ENCODE measurements at places on chromosomes 7 and 10.

- DNase-seq = no peak
Observed at GRCh38 chr7:41921453-41921981, 218.6 kb upstream of the INHBA start.

DNA sequence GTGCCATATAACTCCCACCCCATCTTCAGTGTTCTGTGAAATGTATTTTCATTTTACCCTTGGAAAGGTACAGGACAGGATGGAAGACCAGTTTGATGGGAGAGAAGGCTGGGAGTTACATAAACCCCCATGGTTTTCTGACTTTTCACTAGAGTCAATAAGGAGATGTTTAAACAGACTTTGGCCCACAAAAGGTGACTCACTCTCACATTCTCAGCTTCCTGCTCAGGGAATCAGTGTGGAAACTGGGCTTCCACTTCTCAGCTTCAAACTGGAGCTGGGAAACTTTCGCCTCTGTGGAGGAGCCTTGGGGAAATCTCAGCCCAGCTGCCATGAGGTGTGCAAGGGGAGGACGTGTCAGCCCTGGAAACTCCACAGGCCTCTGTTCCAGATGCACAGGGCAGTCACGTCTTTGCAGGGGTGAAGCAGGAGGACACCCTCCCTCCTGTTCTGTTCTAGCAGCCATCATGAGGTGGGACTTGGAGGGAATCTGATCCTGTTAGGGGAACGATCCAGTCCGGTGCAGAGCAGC is 560.5 kb upstream of the GALNT17 start:
- no peak for DNase-seq

- no peak for DNase-seq
Observed at GRCh38 chr7:47571331-47572093, 10.4 kb downstream of the TNS3 start.

DNA sequence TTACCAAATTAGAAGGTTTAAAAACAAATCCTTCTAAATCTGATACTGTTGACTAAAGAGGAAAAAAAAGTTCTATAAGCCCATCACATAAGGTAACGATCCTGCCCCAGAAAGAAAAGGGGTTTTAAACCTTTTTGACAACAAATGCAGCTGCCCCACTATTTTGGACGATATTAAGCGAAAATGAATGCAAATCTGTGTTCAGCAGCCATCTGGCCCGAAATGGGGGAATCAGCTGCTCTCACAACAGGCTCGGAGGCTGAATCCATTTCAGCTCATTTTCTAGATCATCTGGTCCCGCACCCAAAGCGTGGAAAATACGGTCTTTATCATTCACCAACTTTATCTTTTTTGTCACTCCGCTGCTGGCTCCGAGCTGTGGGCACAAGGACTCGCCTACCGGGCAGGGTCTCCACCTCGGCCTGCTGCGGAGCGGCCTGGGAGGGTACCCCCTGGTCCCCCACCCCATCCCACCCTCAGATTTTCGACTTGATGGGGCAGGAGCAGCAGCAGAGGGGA is 2.4 kb upstream of the EBF3 start:
- no peak for DNase-seq

GRCh38 chr10:54485971-54486370 is 315.1 kb downstream of the PCDH15 start:
- DNase-seq = no peak

DNA sequence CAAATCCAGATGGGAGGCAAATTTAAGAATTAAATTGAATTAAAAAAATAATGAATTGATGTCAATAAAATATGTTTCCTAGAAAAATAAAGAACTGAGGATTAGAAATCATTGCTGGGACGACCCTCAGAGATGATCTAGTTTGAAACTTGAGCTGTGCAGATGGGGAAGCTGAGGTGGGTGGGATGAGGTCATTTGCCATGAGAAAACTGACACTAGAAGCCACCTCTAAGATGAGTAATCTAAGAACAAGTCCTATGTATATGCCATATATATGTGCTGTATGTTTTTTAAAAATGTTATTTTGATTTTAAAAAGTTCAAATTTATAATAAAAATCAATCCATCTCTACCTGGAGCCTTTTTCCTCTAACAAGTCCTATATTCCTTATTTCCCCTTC is 135.7 kb downstream of the RSU1 start:
- no peak for DNase-seq

GRCh38 chr10:74898201-74898976 is 72.0 kb downstream of the KAT6B start:
- peak; percentile 28 for DNase-seq

DNA sequence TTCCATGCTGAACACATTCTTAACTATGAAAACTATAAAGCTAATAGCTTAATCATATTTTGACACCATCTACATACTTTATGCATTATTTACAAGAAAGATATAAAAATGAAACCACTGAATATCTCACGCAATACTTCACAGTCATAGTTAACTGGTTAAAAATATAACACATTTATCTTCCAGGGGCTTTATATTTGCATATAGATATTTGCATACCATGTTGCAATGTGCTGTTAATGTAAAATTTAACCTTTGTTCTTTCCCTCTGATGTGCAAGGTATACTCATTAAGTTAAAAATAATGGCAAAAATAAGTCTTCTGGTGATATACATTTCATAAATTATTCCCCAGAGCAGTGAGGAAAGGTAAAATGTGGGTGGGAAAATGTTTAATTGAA is 76.9 kb upstream of the MGMT start:
- DNase-seq = no peak

- no peak for DNase-seq
Observed at GRCh38 chr10:87079106-87079836, 15.4 kb downstream of the GLUD1 start.

DNA sequence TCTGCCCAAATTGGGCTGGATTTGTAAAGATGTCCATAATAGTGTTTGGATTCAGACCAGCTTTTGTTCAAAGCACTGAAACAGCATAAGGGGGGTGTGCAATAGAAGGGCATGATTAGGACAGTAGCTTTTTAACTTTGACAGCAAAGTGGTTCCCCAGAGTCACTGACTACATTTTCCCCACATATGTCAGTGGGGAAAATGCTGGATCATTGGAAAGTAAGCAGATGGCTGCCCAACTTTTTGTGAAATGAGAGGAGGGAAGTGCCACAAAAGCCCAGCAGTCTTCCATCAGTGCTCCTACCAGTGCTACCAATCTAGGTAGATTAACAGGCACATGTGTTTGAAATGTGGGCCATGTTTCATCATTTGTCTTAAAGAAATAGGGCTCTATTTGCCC is 162.8 kb downstream of the FZD1 start:
- DNase-seq = no peak

DNA sequence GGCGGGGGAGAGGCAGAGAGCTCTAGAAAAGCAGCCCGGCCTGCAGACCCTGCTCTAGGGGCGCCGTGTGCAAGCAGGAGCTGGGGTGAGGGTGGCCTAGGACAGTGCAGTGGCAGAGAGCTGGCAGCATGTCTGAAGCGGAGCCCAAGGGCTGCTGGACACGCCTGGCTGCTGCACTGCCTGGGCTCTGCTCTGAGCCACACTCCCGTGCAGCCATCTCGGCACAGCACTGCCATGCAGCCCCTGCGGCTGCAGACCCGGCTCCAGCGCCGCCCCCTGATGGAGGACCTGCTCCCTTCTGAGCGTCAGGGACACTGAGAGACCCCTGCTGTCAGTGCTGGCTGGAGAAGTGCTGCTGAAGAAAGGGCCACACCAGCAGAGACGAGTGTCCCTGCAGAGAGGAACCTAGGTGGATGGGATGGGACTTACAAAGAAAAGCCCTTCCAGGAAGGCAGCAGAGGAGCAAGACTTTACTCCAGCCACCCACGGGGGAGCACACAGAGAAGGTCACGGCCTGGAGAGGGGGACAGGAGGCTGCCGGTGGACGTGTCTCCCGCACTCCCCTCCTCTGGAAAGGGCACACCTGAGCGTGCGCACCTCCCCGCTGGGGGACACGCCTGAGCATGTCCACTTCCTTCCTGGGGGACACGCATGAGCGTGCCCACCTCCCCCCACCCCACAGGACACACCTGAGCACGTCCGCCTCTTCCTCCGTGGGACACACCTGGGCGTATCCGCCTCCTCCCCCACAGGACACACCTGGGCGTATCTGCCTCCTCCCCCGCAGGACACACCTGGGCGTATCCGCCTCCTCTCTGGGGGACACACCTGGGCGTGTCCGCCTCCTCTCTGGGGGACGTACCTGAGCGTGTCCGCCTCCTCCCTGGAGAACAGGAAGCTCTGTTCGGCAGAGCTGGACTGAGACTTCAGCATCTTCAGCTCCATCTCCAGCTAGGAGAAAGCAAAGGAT is 252.9 kb downstream of the MAD1L1 start:
- DNase-seq = no peak

GRCh38 chr10:30386801-30387588 is 37.9 kb upstream of the MTPAP start:
- no peak for DNase-seq

GRCh38 chr10:92829042-92829785 is 19.1 kb upstream of the EXOC6 start:
- no peak for DNase-seq

DNA sequence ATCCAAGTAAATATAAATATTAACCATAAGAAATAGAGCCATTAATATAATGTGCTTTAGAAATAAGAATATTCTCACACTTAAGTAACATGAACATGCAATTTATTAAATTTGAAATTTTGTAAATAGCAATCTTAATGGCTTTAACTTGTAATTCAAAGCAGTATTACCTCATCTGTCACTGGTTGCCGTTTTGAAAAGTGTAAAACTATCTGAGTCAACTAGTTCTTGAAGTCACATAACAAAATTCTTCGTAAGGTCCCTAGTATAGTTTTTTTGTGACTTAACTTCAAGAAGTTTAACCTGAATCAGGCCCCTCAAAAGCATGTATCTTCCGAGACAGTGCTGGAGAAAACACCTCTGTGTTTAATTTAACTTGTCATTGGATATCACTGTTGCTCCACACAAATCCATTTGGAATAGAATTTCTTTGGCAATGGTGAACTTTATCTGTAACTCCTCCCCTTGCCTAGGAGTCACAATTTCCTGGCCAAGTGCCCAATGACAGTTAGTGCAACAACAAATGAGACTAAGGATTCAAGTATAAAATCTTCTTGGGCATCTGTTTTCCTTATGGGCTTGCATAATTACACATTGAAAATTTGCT is 47.1 kb downstream of the NT5C2 start:
- no peak for DNase-seq

- no peak for DNase-seq
Observed at GRCh38 chr7:157896774-157897555, 560.2 kb downstream of the DNAJB6 start.

DNA sequence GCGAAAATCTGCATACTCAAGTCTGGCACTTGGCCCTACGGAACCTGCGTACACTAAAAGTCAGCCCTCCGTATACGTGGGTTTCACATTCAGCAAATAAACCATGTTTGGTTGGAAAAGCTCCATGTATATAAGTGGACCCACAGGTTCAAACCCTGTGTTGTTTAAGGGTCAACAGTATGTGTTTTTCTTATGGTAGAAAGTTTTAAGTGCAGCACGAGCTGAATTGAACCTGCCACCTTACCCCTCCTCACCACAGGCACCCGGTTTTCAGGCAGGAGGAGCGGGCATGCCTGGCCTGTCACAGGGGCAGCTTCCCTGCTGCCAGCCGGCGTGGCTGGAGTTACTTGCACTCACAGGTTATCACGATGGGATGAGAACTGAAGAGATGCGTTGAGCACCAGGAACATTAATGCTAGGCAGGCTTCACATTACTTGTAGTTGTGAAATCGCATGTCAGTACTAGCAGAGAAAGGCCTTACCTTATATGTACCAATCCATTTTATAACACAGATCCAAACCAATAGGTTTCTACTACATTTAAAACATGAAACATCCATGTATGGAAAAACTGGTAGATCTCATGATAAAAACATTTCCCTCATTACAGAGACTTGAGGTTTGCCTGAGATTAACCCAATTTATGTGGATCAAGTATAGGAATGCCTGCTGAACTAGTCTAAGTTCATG is 12.9 kb downstream of the INSIG1 start:
- no peak for DNase-seq

GRCh38 chr10:86968271-86968993 is at the start of gene ADIRF:
TSS of gene ADIRF (plus strand) at chr10:86968482. CDS start at chr10:86968545, 63 bp downstream.
- no peak for DNase-seq

DNA sequence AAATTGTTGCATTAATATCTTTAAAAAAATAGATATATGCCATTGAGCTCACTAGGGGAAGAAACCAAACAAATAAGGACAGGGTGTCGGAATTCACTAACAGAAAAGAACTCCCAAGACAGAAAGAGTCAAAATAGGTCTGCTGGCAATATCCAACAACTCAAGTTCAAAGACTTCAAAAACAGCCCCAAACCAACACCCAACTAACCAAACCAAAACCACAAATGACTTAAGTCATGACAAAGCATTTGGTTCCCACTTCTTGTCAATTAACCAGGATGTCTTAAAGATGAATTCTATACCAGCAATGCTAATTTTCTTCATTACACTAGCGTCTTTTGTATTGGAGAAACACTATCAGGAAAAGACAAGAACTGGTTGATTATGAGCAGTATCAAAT is 249.0 kb upstream of the PLXNA4 start:
- peak; percentile 52 for DNase-seq

DNA sequence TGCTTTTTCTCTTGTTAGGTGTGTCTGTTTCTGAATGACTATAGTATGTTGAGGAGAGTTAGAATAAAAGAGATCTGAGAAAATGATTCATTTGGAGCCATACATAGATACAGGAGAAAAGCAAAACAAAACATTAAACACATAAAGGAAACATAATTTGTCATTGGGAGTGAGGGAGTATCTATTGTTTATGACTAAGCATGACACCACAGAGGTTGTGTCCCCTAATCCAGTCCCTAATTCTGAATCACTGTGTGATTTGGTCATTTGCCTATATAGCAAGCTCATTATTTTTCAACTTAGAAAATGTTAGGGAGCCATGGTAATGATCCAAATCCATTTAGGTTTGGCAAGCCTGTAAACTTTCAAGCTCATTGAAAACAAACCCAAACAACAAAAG is 132.3 kb upstream of the BMPER start:
- DNase-seq = no peak

DNA sequence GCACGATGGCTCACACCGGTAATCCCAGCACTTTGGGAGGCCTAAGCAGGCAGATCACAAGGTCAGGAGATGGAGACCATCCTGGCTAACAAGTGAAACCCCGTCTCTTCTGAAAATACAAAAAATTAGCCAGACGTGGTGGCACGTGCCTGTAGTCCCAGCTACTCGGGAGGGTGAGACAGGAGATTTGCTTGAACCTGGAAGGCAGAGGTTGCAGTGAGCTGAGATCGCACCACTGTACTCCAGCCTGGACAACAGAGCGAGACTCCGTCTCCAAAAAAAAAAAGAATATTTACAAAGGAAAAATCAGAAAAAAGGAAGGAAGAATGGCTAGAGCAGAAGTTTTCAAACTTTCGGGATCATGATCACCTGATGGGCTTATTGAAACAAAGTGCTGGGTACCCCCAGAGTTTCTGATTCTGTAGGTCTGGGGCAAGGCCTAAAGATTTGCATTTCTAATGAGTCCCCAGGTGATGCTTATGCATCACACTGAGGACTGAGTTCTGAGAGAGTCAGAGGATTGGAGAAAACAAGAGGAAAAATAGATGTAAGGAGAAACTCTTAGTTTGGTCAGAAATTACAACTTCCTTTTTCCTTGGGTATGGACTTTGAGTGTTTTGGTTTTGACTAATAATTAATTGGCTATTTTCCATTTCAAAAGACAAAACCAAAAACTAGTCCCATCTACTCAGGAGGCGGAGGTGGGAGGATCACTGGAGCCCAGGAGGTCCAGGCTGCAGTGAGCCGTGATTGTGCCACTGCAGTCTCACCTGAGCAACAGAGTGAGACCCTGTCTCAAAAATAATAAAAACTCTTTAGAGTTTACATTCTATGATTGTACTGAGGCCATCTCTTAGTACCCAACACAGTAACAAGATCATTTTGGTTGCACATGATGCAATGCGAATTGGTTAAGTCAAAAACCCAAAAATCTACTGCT is 14.4 kb downstream of the MARCHF5 start:
- no peak for DNase-seq
